ENCODE measurements at places on chromosomes 11 and 22.

GRCh38 chr11:44931466-44931865 lies 19.2 kb downstream of the TP53I11 start:
- DNase-seq: no peak

GRCh38 chr11:31337806-31338205 lies 31.7 kb downstream of the DCDC1 start:
- DNase-seq: no peak

DNA sequence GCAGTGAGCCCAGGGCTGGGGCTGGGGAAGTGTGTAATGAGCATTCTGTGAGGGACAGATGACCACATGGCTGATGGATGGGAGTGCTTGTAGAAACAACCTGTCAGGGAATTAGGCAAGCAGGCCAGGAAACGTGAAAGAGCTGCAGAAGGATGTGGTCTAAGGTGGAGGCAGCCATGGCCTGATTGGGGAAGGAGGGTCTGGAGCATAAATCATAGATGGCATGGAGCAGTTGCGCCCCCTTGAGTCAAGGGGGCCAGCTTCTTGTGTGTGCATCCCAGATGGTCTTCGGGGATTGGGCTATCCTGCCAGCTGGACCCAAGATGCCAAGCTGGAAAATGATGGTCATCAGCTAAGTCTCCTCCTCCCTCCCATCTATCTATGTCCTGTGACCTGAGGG lies 119.4 kb upstream of the CLPB start:
- DNase-seq: no peak

DNA sequence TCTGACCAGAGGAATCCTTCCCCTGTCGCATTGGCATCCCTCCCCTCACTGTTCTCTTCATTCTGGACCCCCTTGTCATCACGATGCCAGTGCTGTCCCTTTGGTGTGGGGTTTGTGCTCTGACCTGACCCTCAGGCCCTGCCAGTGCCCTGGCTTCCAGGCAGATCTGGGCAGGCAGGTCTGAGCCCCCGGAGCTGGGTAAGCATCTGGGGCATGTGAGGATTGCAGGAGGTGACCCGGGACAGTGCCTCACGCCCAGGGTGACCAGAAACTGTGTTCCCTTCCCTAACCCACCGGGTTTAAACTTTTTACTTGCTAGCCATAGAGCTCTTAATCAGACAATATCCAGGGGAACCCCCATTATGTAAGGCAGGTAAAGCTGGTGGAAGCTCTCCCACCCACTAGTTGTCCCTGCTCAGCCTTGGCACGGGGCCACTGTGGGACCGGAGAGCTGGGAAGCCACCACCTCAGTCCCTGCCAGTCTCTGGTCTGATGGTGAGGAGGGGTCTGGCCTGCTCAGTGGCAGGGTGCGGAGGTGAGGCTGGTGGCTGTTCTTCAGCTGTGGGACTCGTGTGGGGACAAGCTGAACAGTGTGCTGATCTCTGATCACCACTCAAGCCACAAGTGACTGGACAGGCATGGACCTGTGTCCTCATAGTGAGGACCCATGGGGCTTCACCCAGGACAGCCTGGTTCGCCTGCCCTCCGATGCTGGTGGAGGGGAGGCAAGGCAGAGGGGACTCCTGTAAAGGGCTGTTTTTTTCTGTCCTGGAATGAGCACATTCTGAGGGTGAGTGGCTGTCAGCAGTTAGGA lies 38.0 kb downstream of the BCR start:
- DNase-seq: no peak

DNA sequence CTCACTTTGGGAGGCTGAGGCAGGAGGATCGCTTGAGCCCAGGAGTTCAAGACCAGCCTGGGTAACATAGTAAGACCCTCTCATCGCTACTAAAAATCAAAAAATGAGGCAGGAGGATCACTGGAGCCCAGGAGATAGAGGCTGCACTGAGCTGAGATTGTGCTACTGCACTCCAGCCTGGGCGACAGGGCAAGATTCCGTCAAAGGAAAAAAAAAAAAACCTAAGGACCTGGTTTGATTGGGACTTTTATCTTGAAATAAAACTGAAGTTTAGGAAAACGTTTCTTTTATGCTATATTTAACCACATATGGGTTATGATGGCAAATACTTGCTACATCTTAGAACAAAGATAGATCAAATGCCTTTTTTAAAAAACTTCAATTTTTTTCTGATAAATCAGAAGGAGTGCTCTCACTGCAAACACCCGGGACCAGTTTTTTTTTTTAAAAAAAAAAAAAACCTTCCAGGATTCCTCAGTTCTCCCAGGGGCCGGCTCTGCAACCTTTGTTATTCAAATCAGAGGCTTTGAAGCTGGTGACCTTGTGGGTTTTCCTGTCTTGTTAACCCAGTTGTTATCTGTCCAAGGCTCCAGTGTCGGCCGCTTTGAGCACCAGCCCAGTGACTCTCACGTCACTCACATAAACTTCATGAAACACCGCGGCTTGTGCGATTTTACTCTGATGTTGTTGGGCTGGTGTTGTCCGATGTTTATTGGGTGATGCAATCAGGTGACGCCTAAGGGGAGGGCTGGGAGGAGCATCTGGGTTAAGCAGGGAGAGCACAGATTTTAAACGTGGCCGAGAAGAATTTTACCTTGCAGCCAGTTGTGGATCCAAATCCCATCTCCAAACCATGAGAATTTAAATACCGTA lies 24.7 kb upstream of the SLC22A12 start:
- peak; percentile 73 for DNase-seq

DNA sequence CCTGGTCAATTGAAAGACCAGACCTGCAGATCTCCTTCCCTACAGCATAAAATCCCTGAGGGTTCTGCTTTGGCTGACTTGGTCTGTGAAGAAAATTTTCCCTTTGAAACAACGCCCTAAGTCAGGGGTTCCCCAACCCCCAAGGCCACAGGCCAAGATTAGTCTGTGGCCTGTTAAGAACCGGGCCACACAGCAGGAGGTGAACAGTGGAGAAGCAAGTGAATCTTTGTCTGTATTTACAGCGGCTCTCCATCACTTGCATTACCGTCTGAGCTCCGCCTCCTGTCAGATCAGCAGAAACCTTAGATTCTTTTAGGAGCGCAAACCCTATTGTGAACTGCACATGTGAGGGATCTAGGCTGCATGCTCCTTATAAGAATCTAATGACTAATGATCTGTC lies 38.2 kb downstream of the CCDC83 start:
- no peak for DNase-seq

All from DMS153 (cell line).